CD8-positive, alpha-beta memory T cell (primary cell): ENCODE measurements at places on chromosomes 1 and 21. TPM values are rescaled to one million over a fixed set of nuclear protein-coding genes. Genes with fewer than 3 reads are reported as not detected.

AADACL4 gene
- polyA plus RNA-seq: not detected

KRTAP25-1 gene
- polyA plus RNA-seq: not detected

NTMT2 gene
- polyA plus RNA-seq: not detected

SHISAL2A gene
- 11.3 TPM for polyA plus RNA-seq

EVA1B gene
- polyA plus RNA-seq: 8.1 TPM

VWA5B1 gene
- polyA plus RNA-seq: not detected

PGBD2 gene
- 13.7 TPM for polyA plus RNA-seq

MAB21L3 gene
- not detected for polyA plus RNA-seq

HPCA gene
- polyA plus RNA-seq: not detected

SCCPDH gene
- 20.2 TPM for polyA plus RNA-seq

LDLRAD1 gene
- polyA plus RNA-seq: not detected

A3GALT2 gene
- polyA plus RNA-seq: not detected

PRR9 gene
- not detected for polyA plus RNA-seq

GRCh38 chr21:17370263-17370662 lies 142.6 kb upstream of the CXADR start:
- no peak for DNase-seq

GRCh38 chr1:87151500-87152421 lies 176.9 kb upstream of the LMO4 start:
- peak; percentile 12 for DNase-seq

DNA sequence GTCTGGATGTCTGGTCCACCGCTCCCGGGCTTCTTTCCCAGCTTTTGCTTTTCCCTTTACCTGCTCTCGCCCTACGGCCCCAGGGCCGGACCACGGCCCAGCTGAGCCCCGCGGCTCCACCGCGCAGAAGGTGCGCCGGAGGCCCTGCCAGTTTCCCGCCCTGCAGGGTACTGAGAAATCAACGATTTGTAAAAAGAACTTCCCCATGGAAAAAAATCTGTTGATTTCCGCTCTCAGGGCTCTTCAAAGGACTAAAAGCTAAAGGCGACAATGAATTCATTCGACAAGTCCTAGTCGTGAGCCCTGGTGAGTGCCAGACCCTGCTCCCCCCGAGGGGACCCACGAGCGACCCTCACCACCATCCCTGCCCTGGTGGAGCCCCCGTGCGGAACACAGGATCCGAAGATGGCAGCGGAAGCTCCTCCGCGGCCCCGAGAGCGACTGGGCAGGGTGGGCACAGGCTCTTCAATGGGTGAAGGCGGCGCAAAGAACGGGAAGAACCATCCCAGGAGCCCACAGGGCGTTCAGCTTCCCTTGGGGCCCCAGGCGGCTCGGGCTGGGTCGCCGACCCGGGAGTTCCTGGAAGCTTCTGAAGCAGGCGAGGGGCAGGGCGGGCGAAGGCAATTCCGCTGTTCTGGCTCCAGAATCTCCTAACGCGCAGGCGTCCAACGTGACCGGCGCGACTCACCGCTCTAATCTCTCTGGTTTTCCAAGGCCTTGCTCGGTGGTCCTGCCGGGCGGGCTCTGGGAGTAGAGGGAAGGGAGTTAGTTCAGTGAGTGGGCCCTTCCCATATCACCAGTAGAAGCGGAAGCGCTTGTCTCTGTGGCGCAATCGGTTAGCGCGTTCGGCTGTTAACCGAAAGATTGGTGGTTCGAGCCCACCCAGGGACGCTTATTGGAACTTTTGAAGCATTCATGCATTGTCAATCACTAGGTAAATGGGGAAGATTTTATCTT lies 6.6 kb upstream of the RNU1-2 start:
- DNase-seq: peak; percentile 42

DNA sequence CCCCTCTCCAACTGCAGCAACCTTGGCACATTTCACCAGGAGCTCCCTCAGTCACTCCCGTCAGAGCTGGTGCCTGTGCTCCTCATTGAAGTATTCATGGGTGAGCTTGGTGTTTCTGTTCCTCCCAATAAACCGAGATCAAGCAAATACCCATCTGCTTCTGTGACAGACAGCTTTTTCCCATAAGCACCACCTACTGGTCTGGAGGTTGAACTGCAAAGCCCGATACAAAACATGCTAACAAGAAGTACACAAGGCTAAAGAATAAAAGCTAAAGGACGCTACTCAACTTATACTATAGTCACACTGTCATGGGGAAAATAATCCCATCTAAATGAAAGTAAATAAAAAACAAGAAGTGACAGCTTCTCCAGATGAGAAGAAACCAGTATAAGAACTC lies 111.9 kb upstream of the C21orf91 start:
- DNase-seq: no peak

DNA sequence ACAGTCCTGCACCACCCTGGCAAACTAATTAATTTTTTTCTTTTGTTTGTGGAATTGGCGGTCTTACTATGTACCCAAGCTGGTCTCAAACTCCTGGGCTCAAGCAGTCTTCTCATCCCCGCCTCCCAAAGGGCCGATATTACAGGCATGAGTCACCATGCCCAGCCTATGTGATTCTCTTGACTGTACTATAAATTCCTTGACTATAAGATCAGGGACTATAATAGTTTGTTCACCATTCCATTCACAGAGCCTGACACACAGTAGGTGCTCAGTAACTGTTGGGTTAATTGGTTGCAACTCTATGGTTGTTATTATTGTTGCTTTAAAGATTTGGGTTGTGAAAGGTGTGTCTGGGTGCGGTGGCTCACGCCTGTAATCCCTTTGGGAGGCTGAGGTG lies 17.2 kb downstream of the DAP3 start:
- DNase-seq: no peak

DNA sequence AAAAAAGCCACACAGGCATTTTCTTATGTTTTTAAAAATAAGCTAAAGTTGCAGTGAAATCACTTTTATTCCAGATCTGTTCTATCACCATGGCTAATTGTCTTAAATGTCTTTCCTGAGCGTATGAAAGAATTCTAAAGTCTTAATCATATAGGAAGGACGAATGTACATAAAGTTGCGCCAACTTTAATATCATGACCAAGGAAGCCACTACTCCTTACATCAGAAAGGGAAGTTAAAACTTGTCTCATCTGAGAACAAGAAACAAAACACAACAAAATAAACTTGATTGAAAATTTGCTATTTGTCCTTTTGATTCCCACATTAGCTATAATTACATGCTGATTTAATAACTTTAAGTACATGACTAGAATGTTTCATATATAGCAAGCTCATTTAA lies 26.5 kb downstream of the CNIH4 start:
- DNase-seq: no peak

GRCh38 chr1:39395357-39395831 lies 96.0 kb upstream of the BMP8A start:
- DNase-seq: no peak

- peak; percentile 20 for DNase-seq
These were observed 10.7 kb upstream of the RGS16 start for GRCh38 chr1:182614796-182615454.

DNA sequence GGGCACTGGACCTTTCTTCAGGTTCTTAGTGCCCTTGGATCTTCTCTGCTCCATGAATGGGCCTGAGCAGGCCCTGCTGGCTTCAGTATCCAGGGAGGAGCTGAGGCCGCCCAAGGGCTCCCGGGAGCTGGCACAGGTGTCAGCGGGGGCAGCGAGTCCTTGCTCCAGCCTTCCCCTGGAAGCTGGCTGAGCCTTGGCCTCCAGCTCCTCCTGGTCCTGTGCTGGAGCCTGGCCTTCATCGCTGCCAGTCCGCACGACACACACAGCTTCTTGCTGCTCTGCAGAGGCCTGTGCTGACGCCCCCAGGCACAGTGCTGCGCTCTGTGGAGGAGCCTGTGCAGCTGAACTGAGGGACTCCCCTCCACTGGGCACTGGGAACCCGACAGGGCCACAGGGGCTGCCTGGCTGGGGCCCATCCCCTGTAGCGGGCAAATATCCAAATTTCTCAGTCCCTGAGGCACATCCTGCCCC lies 1.7 kb downstream of the SPOCD1 start:
- DNase-seq: no peak

- no peak for DNase-seq
These were observed 23.0 kb downstream of the ARHGEF16 start for GRCh38 chr1:3477241-3477995.

GRCh38 chr1:29630756-29631155 lies 394.4 kb downstream of the PTPRU start:
- DNase-seq: no peak

DNA sequence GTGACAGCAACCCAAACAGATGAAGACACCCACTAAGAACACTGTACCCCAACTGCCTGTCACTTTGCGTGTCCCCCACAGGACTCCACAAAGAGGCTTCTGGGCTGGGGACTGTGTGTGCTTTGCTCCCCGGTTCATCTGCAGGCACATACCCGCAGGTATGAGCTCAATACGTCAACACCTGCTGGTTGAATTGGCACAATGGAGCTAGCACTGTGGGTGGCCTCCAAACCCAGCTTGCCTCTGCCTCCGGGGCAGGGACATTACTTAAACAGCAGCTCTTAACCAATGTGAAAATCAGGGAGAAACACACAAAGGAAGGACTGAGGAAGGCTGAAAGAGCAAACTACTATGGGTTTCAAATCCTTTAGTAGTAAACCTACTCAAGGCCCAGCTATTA lies 140.2 kb upstream of the TIAM1 start:
- DNase-seq: no peak

GRCh38 chr1:184300446-184300845 lies 86.4 kb upstream of the C1orf21 start:
- no peak for DNase-seq

- DNase-seq: no peak
These were observed 142.7 kb upstream of the CD34 start for GRCh38 chr1:208053661-208054060.

DNA sequence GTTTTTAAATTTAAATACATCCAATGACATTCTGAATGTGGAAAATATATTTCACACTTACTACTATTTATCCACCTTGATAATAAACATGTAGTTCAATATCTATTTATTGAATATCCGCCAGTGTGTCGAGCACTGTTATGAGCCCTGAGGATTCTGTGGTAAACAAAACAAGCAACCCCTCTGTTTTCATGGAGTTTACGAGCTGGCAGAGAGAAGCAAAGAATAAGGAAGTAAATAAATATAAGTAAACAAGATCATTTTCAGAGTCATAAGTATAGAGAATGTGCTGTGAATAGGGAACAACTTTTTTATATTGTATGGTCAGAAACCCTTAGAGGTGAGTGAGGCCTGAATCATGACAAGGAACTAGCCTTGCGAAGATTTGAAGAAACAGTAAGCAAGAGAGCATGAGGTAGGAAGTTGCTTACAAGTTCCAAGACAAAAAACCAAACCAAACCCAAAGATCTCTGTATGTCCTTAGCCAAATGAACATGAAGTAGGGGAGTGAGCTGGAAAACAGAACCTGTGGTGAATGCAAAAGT lies 6.4 kb upstream of the SERBP1 start:
- no peak for DNase-seq

GRCh38 chr1:39876144-39876543 lies 7.2 kb downstream of the TRIT1 start:
- no peak for DNase-seq

GRCh38 chr1:36990928-36991327 lies 43.4 kb downstream of the GRIK3 start:
- no peak for DNase-seq

GRCh38 chr21:39597595-39597994 lies 15.1 kb upstream of the B3GALT5 start:
- DNase-seq: no peak

- DNase-seq: no peak
These were observed 325 bp downstream of the OR14A2 start for GRCh38 chr1:247747616-247748015.

GRCh38 chr1:5779608-5780323 lies 212.5 kb downstream of the NPHP4 start:
- DNase-seq: no peak

- DNase-seq: no peak
These were observed 206.7 kb upstream of the C1orf87 start for GRCh38 chr1:60280256-60280655.

GRCh38 chr1:109773900-109774485 lies 10.3 kb upstream of the EPS8L3 start:
- no peak for DNase-seq

DNA sequence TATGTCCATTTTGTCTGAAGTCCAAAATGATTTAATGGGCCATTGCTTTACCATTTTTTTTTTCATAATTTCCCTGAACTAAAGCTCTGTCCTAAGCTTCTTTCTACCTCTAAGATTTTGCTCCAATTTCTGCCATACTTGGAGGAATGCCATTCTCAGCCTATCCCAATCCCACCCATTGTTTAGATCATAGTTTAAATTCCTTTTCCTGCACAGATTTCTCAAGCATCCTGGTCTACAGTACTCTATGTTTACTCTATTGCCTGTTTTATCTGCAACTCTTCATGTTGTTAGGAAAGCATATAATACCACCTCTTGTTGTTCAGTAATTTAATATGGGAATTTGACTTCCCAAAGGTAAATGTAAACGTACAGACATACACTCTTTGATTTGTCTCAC lies 30.8 kb downstream of the ADAMTS1 start:
- DNase-seq: no peak

GRCh38 chr1:86231076-86231475 lies 74.5 kb upstream of the COL24A1 start:
- no peak for DNase-seq
